ENCODE measurements at places on chromosomes 13 and 19. TPM values are rescaled to one million over a fixed set of nuclear protein-coding genes. Genes with fewer than 3 reads are reported as not detected.

- H3K27me3 ChIP-seq: no peaks in the 10 kb centered on the region
- DNase-seq: no peak
- peaks cover 3% of the 10 kb centered on the region for H3K36me3 ChIP-seq
- no peak overlapping the region for H3K4me3 ChIP-seq
- H3K27ac ChIP-seq: no peak overlapping the region
- peaks cover 14% of the 10 kb centered on the region for H3K4me1 ChIP-seq
These were observed 20.0 kb upstream of the CCNP start for GRCh38 chr19:40246292-40247073.

DNA sequence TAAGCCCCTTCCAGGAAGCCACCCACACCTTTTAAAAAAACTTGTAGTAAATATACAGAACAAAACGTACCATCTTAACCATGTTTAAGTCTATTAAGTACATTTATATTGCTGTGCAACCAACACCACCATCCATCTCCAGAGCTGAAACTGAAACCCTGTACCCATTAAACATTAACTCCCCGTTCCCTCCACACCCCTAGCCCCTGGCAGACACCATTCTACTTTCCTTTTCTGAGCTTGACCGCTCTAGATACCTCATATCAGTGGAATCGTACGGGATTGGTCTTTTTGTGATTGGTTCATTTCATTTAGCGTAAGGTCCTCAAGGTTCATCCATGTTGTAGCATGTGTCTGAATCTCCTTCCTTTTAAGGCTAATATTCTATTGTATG, 13.0 kb upstream of the SPATA13 start:
- H3K4me1 ChIP-seq: peaks cover 16% of the 10 kb centered on the region
- peak overlapping the region; percentile 91 for H3K27ac ChIP-seq
- no peaks in the 10 kb centered on the region for H3K36me3 ChIP-seq
- H3K4me3 ChIP-seq: peak overlapping the region; percentile 50
- no peak for DNase-seq

DNA sequence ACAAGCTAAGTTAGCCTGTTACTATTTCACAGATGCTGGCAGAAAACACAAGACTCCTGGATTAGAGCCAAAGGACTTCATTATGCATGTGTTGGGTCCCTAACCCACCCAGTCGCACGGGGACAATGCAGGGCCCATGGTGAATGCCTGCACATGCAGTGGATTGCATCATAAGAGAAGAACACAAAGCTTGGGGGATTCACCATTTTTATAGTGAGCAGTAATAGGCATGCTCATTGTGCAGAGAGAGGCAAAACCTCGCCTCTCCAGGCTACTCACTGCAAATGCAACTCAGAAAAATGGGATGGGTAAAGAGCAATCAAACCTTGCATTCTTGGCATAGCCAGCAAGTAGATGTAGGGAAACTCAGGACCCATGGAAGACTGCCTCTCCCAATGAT, 115.8 kb downstream of the DIAPH3 start:
- DNase-seq: no peak
- no peak overlapping the region for H3K27ac ChIP-seq
- no peaks in the 10 kb centered on the region for H3K36me3 ChIP-seq
- no peaks in the 10 kb centered on the region for H3K27me3 ChIP-seq

- no peaks in the 10 kb centered on the region for H3K27me3 ChIP-seq
- H3K4me3 ChIP-seq: no peak overlapping the region
- no peaks in the 10 kb centered on the region for H3K36me3 ChIP-seq
- DNase-seq: no peak
These were observed 458.9 kb downstream of the COG6 start for GRCh38 chr13:40114305-40114896.

SULT2A1 gene
- not detected for polyA plus RNA-seq

OR7A5 gene
- polyA plus RNA-seq: not detected

CPT1C gene
- 2.6 TPM for polyA plus RNA-seq

HRC gene
- polyA plus RNA-seq: 4.2 TPM

DNA sequence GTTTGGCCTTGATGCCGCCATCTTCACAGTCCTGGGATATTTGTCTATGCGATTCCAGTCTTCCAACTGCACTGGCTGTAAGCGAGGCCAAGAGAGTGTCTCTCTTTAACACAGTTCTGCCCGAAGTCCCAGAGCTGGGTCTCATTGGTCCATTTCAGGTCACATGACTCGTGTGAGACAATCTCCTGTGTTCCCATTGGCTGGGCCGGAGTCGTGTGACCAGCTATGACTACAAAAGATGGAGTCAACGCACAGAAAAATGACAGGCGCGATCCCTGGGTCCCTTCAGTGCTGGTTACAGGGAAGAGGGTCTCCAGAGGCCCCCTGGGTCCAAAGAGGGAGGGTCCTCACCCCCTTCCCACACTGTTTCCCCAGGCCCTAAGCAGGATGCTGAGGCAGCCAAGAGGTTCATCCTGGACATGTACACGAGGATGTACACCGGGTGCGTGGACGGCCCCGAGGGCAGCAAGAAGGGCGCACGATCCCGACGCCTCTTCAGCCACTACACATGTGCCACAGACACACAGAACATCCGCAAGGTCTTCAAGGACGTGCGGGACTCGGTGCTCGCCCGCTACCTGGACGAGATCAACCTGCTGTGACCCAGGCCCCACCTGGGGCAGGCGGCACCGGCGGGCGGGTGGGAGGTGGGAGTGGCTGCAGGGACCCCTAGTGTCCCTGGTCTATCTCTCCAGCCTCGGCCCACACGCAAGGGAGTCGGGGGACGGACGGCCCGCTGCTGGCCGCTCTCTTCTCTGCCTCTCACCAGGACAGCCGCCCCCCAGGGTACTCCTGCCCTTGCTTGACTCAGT, 15.9 kb upstream of the S1PR4 start:
- no peaks in the 10 kb centered on the region for H3K27me3 ChIP-seq
- H3K4me3 ChIP-seq: no peak overlapping the region
- no peaks in the 10 kb centered on the region for H3K36me3 ChIP-seq
- H3K27ac ChIP-seq: no peak overlapping the region
- no peaks in the 10 kb centered on the region for H3K4me1 ChIP-seq
